ENCODE measurements at places on chromosomes 6 and 20.
A peak's percentile ranks its signal among the peaks of the same experiment; 100 is the strongest.

DNA sequence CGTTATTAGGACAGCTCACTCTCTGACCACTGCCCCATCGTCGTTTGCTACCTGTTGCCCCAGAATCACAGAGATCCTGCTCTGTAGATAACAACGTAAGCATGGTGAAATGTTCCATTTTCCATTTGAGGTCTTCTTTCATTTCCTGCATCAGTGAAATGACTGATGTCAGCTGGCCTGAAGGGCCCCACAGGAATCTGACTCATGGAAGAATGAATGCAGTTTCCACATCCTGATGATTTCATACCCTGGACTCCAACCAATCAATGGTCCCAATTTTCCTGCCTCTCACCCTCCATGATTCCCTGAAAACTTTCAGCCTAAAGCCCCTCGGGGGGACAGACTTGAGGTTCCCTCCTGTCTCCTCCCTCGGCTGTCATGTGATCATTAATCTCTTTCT, 394.4 kb upstream of the CDH4 start:
- DNase-seq: no peak

DNA sequence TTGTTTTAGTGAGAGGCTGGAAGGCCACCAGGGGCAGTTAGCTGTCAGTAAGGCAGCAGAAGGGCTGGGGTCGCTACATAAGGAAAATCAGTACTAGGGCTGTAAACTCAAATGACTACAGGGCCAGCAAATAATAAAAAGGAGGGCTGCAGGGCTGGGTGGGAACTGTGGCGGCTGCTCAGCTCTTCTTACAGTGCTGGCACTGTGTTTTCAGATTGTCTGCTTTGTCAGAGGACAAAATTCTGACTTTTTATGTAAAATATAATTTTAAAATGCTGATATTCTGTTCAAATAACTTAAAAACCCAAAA, 23.2 kb downstream of the HLA-A start:
- no peak for DNase-seq

DNA sequence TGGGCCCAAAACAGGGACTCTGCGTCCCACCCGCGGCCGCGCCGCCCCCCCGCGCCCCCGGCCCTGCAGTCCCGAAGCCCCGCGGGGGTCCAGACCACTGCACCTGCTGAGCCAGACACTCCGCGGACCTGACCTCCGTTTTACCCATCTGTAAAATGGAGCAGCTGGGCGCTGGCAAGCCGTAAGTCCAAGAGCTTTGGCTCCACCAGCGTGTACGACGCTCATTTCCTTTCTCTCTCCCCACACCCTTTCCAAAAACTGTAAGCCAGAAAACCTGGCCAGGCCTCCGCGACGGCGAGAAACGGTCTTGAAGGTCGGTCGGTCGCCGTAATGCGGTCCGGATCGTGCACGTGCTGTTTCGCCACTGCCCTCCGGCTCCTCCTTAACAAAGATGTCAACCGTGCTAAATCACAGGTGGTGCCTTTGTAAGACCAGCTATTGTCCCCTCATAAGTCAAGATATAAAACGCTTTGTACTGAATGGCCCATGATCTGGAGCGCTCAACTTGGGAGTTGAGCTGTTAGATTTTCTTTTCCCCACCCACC, 7.8 kb upstream of the NR2E1 start:
- DNase-seq: no peak

GRCh38 chr6:157952861-157953351, 28.8 kb upstream of the SYNJ2 start:
- DNase-seq: no peak

DNA sequence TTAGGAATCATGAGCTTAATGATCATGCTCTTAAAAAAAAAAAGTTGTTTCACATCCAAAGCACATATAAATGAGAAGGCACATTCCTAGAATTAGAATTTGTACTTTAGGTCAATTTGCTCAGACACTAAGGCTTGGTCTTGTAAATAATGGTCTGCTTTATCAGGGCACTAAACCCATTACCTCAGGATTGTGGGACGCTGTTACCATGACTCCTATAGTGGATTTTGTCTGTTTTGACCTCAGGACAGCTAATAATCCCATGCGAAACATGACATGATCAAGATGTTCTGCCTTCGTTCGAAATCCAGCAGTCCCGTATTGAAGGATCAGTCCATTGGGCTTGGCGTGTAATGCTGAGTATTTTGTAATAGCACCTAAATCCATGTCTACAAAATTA, 2.4 kb downstream of the PGM3 start:
- no peak for DNase-seq

GRCh38 chr20:4901031-4901818, 100.1 kb downstream of the SLC23A2 start:
- no peak for DNase-seq

DNA sequence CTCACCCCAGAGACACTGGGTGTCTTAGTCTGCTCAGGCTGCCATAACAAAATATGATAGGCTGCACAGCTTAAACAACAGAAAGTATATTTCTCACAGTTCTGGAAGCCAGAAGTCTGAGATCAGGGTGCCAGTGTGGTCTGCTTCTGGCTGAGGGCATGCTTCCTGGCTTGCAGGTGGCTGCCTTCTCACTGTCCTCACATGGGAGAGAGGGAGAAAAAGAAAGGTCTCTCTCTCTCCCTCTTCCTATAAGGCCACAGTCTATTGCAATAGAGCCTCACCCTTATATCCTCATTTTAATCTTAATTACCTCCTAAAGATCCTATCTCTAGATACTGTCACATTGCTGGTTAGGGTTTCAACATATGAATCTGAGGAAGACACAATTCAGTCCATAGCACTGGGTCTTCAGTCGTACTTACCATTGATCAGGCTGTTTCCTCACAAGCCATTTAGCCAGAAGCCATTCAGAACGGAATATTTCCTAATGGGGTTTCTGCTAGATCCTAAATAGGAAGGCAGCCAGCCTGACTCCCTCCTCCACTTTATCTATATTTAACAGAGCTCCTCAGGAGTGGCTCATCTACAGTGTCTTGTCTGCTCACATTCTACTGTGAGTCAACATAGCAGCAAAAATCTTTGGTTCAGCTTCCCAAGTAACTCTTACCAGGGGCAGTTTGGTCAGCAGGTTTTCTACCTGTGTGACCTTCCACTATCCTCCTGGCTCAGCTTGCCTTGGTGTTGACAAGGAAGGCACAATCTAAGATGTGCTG, 42.2 kb downstream of the CD164 start:
- DNase-seq: no peak

- DNase-seq: no peak
Measured at GRCh38 chr20:2902291-2902690, 29.0 kb downstream of the PTPRA start.

DNA sequence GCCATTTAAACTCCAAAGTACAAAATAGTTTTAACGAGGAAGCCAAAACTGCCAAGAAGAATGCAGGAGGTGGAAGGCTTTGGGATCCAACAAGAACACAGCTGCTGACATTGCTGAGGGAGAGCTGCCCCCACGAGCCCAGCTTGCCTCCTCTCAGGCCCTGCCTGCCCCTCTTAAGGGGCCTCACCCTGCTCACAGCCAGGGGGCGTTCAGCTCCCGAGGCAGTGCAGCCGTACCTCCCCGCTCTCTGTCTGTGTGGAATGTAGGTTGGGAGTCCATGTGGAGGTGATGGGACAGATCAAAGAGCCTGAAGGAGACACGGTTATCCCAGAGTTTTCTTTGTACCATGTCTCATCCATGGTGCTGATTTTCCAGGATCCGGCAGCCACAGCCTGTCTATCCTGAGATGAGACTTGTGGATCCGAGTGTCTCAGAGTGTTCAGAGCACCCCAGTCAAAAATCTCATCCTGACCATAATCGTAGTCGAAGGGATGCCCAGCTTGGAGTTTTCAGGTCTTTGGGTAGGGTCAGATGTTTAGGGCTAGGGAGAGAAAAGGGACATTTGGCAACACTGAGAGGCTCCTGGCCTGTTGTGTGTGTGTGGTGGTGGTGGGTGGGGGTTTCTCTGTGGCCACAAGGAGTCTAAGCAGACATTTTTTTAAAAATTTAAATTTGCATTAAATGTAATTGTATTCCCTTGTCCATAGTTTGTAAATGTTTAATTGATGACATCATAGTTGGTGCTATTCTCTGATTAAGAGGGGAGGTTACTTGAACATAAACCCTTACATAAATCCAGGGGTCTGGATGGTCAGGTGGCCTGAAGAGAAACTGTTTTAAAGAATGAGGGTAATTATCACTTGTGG, 111.4 kb upstream of the CLDN20 start:
- no peak for DNase-seq

- DNase-seq: peak; percentile 57
Measured at GRCh38 chr20:62156592-62157386, 13.2 kb downstream of the SS18L1 start.

GRCh38 chr6:141986457-141986856, 146.3 kb upstream of the GJE1 start:
- no peak for DNase-seq

DNA sequence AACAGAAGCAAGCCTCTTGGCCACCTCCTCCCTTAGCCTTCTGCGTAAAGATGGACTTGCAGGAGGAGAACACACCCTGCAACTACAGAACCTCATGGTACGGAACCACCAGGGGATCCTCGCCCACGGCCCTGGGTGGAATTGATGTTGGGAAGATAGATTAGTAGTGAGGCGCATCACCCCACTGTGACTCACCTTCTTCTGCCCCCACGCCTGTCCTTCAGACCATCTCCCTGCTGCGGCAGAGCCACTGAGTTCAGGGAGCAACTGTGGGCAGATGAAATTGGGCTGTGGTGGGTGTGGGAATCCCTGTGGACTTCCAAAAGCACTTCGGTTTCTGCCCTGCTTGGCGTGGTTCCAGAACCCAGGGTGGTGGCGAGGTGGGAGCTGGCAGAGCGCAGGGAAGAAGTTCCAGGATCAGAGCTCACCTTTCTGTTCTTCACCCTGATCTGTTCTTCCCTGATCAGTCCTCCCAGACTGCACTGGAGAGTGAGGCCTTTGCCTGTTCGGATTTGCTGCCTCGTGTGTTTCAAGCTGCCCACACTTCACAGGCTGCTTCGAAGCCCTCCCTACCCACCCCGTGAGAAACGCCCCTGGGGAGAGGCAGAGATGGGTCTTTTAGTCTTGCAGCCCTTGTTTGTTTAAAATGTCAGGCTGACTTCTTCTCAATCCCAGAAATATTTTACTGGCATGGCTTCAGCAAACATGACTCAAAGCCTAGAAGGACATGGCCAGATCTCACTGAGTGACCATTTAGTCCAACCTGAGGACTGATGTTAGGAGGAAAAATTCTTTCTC, 92.8 kb upstream of the MLN start:
- DNase-seq: no peak

GRCh38 chr6:70811788-70812187, 144.1 kb downstream of the SMAP1 start:
- DNase-seq: no peak

DNA sequence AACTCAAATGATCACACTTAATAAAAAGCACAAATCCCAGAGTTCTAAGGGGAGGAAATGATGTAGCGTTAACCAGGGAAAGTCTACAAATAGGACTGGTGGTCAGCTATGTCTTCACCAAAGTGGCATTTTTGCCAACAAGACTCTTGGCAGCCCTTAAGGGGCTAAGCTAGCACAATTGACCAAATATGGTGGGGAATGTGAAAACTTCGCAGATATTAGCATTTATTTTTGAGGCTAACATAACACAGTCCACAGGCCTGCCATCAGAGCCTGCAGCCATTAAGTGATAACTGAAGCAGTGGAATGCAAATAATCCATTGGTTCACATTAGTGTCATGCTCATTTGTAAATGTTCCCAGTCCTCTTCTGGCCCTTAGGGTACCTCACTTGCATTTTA, 274.6 kb downstream of the FOXC1 start:
- DNase-seq: no peak

DNA sequence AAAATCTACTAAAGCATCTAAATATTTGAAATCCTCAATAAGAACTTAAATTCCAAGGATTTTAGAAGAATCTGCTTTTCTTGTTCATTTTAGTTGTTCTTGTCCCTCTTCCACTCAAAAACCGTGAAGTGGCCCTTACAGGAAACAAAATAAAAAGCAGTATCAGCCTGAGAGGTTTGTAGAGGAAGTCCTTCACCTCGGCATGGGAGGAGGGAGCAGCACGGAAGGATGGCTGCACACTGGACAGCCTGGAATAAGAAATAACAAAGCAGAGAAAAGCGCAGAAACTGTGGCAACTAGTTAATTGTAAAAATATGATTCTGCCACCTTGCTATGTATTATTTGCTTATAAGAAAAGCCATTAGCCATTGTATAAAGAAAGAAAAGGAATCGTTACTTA, 46.1 kb downstream of the RALGAPA2 start:
- DNase-seq: no peak

GRCh38 chr6:3977875-3978711, 100.8 kb downstream of the FAM217A start:
- DNase-seq: peak; percentile 63

DNA sequence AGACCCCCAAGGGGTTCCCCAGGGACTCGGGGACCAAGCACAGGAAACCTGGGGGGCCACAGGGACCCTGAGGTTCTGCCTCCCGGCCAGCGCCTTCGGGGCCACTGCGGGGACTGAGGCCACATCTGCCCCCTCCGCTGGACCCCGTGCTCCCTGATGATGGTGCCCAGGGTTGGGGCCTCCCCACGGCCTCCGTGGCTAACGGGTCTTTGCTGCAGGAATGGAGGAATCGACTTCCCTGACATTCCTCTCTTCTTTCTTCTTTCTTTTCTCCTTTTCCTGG, 330.2 kb downstream of the TAF4 start:
- no peak for DNase-seq

GRCh38 chr6:34098045-34098936, 47.6 kb downstream of the GRM4 start:
- DNase-seq: no peak

DNA sequence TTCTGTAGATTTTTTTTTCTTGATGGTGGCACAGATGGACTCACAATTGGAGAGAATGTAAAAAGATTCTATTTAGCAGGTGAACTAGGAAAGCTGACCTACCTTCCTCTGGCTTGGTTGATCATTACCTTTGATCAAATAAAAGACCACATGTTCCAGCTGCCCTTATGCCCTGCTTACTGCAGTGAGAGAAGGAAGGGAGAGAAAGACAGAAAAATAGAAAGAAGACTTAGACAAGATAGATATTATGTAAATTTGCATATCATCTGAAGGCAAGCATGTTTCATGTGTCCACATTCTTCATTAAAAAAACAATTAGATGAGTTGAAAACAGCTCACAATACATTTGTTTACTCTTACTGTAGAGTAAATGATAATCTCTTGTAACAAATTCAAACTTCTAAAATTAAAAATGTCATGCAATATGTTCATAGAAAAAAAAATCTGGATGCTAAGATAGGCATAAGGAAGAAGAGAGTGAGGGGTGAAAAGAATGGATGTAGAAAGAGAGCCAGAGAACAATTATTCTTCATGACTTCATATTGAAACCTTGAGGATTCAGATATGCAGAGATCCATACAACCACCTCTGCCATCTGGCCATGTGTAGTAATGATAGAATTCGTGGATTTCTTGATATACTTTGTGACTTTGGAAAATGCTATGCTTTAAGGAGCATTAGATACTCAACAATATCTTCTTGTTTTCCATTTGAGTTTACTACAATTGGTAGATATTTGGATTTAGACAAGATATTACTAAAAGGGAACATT, 71.7 kb downstream of the RFX6 start:
- DNase-seq: no peak
